Right atrium auricular region (tissue), 2 donors: ENCODE measurements at places on chromosomes 6 and 20.
A peak's percentile ranks its signal among the peaks of the same experiment; 100 is the strongest.

DNA sequence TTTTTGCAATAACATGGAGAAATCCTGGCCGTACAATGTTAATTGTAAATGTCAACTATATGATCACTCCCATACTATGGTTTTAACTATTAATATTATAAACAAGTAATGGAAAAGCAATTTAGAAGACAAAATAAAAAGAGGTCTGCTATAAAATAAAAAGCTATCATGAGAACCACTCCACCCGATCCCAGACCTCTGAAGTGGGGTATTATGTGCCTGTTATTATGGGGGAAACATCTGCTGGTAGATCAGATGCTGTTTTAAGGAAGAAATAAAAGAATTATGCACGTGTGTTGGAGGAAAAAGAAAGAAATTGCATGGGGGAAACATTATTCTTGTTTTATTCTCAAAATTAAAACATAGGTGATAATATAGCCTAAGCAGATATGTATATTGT, 615.7 kb upstream of the ARID1B start:
- no peaks in the 10 kb centered on the region for H3K4me1 ChIP-seq
- H3K4me3 ChIP-seq = no peak overlapping the region
- no peaks in the 10 kb centered on the region for H3K36me3 ChIP-seq
- H3K27ac ChIP-seq = no peak overlapping the region

- DNase-seq = no peak
- no peaks in the 10 kb centered on the region for H3K36me3 ChIP-seq
- no peaks in the 10 kb centered on the region for H3K4me1 ChIP-seq
These were observed 158.7 kb upstream of the CENPW start for GRCh38 chr6:126181173-126181741.

GRCh38 chr6:154370545-154370944, 13.9 kb upstream of the IPCEF1 start:
- H3K4me3 ChIP-seq = no peak overlapping the region
- H3K36me3 ChIP-seq = no peaks in the 10 kb centered on the region
- H3K27me3 ChIP-seq = no peaks in the 10 kb centered on the region
- H3K27ac ChIP-seq = no peak overlapping the region
- H3K4me1 ChIP-seq = no peaks in the 10 kb centered on the region

GRCh38 chr6:72094506-72094905, 208.2 kb downstream of the RIMS1 start:
- H3K27me3 ChIP-seq = no peaks in the 10 kb centered on the region
- no peaks in the 10 kb centered on the region for H3K4me1 ChIP-seq
- H3K4me3 ChIP-seq = no peak overlapping the region
- H3K27ac ChIP-seq = no peak overlapping the region

DNA sequence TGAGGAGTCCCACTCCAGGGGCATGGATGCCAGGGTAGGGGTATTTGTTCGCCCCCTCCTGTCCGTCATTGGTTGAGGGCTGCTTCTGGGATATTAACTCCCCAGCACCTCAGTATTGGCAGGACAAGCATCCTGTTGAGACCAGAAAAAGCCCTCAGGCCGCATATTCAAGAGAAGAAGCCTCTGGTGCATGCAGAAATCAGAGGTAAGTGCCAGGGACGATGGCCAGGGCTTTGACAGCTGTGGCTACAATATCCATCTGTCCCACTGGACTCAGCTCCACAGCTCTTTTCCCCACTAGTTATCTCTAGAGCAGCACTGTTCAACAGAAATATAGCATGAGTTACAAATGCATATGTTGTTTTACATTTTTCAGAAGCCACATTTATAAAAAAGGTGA, 651.3 kb downstream of the KIF16B start:
- no peak overlapping the region for H3K27ac ChIP-seq
- no peak overlapping the region for H3K4me3 ChIP-seq
- H3K27me3 ChIP-seq = no peaks in the 10 kb centered on the region
- H3K4me1 ChIP-seq = no peaks in the 10 kb centered on the region
- no peak for DNase-seq

DNA sequence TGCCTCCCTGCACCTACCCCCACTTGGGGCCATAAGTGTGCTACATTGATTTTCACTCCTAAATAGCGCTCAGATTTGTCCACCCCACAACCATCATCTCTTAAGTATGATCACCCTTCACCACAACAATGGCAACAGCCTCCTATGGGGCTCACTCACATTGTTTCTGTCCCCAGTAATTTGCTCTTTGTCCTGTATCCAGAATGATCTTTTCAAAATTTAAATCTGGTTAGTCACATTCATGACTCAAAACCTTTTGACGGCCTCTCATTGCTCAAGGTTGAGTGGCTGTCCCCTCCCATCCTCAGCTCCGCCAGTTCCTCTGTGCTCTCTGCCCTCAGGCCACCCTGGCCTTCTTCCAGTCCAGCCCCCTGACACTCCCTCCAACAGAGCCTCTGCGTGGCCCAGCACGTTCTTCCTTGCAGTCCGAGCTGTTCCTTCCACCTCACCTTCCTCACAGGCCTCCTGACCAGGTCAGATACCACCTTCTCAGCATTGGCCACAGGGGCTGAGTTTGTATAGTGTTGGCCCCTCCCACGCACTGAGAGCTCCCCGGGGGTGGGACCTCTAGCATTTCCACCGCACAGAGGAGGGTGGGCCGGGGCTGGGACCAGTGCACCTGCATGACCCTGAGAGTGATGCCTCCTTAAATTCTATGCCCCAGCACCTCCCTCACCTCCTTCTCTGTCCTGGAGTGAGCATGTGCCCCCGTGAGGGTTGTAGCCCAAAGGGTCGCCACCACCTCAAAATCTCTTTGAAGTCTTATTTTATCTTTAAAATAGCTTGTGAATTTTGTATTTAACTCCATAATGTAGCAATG, 2.4 kb upstream of the PPP1R3G start:
- H3K4me1 ChIP-seq = no peaks in the 10 kb centered on the region
- peak overlapping the region; percentile 88 for H3K27ac ChIP-seq
- no peak for DNase-seq

DNA sequence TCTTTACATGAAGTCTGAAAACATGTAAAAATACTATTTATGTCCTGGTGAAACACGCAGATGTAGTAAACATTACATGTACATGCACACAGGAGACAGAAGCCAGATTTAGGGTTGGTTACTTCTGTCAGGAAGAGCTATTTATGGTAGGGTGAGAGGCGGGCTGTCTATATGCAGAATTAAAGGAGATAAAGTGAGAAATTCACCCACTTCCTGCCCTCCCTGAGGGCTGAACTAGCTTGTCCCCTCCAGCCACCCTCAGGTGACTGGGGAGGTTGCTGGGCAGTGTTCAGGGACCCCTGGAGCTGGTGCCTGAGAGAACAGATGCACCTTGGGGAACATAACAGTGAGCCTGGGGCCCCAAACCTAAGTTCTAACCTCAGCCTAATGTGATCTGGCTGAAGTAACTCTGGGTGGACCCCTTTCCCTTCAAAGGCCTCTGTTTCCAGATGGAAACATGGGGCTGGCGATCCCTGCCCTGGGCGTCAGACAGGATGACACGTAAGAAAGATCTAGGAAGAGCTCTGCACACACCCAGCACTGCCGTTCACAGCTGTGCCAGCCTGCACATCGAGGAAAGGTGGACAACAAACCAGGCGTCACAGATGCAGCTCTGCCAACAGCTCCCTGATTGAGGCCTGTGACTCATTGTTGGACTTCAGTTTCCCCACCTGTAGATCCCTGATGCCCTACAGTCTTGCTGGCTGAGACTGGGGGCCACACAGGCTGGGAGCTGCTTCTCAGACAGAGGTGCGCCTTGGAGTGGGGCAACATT, 1.3 kb downstream of the PI16 start:
- H3K4me1 ChIP-seq = no peaks in the 10 kb centered on the region
- H3K4me3 ChIP-seq = no peak overlapping the region
- DNase-seq = peak; percentile 59
- no peaks in the 10 kb centered on the region for H3K36me3 ChIP-seq

- no peaks in the 10 kb centered on the region for H3K36me3 ChIP-seq
- no peak overlapping the region for H3K4me3 ChIP-seq
- DNase-seq = peak; percentile 65
- H3K4me1 ChIP-seq = no peaks in the 10 kb centered on the region
- no peaks in the 10 kb centered on the region for H3K27me3 ChIP-seq
These were observed 1.7 kb downstream of the MUCL3 start for GRCh38 chr6:30942338-30943060.

- H3K4me3 ChIP-seq = no peak overlapping the region
- no peak overlapping the region for H3K27ac ChIP-seq
- DNase-seq = no peak
- no peaks in the 10 kb centered on the region for H3K4me1 ChIP-seq
- H3K27me3 ChIP-seq = no peaks in the 10 kb centered on the region
These were observed 347.3 kb upstream of the CNR1 start for GRCh38 chr6:88513471-88513870.

- DNase-seq = no peak
These were observed 778 bp downstream of the PSMG4 start for GRCh38 chr6:3259491-3259958.

- no peak overlapping the region for H3K4me3 ChIP-seq
- no peak for DNase-seq
- H3K36me3 ChIP-seq = no peaks in the 10 kb centered on the region
- no peak overlapping the region for H3K27ac ChIP-seq
These were observed 25.6 kb downstream of the MAN1A1 start for GRCh38 chr6:119323931-119324330.

- DNase-seq = no peak
- H3K27me3 ChIP-seq = no peaks in the 10 kb centered on the region
- no peaks in the 10 kb centered on the region for H3K36me3 ChIP-seq
- H3K27ac ChIP-seq = no peak overlapping the region
- no peak overlapping the region for H3K4me3 ChIP-seq
- no peaks in the 10 kb centered on the region for H3K4me1 ChIP-seq
These were observed 51.5 kb downstream of the CTCFL start for GRCh38 chr20:57473246-57474048.

DNA sequence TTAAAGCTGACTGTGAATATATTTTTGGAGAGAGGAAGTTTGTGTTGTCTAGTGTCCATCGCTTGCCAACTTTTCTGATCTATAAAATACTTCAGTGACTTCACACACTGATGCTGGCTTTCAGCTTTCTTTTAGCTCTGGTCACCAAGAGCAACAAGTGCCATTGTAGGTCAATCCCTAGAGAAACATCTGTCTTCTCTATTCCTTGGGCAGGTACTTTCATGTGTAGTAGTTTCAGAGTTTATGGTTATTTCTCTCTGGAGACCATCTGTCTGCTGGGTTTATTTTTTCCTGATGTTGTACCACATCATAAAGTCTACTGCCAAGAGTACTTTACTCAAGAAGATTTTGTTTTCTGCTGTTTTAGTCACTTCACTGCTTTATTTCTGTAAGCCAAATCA, 249.9 kb downstream of the KHDC1L start:
- no peak overlapping the region for H3K4me3 ChIP-seq
- DNase-seq = no peak
- no peaks in the 10 kb centered on the region for H3K27me3 ChIP-seq
- H3K27ac ChIP-seq = no peak overlapping the region
- H3K4me1 ChIP-seq = no peaks in the 10 kb centered on the region

DNA sequence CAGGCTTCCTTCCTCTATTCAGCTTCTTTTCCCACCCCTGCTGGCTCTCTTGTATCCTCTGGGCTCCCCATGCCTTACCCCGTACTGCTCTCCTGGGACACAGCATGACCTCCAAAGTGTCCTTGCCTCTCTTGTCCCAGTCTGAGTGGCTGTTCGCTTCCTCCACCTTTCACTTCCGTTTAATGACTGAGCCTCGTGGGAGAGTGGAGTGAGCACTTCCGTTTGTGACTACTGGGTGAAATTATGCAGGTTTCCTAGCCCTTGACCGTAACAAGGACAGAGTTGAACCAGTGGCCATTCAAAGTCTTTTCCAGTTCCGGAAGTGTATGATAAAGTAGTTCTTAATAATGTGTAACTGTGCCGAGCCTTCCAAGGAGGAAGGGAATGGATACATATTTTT, 109.2 kb downstream of the ARID1B start:
- peaks cover 84% of the 10 kb centered on the region for H3K4me1 ChIP-seq
- no peak for DNase-seq
- no peaks in the 10 kb centered on the region for H3K27me3 ChIP-seq

DNA sequence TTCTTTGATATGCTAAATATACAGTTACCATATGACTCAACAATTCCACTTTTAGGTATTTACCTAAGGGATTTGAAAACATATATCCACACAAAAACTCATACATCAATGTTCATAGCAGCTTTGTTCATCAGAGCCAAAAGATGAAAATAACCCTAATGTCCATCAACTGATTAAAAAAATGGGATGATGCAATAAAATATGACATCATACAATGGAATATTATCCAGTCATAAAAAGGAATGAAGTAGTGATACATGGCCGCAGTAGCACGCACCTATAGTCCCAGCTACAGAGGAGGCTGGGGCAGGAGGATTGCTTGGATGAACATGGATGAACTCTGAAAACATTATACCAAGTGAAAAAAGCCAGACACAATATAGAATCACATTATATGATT, 101.4 kb upstream of the SIRPA start:
- no peaks in the 10 kb centered on the region for H3K36me3 ChIP-seq
- H3K27ac ChIP-seq = no peak overlapping the region
- H3K27me3 ChIP-seq = no peaks in the 10 kb centered on the region
- no peak overlapping the region for H3K4me3 ChIP-seq

DNA sequence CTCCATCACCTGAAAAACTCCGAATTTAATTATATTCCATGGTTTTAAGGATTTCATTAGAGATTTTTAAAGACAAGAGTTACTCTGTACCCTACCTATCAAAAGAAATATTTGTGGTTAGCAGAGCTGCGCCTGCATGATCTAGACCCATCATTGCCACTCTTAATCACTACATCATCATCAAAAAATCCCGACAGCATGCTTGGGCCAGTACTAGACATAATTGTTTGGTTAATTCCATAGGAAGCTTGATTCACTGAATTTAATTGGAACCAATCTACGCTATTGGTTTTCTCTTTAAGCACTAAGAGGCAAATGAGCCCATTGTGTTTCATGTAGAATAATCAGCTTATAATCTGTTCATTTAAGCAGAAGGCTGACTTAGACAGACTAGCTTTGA, 33.4 kb upstream of the RNF217 start:
- no peaks in the 10 kb centered on the region for H3K27me3 ChIP-seq
- no peak for DNase-seq
- H3K4me3 ChIP-seq = no peak overlapping the region
- H3K27ac ChIP-seq = no peak overlapping the region
- no peaks in the 10 kb centered on the region for H3K36me3 ChIP-seq
